ENCODE measurements at places on chromosomes 3 and 15.

DNA sequence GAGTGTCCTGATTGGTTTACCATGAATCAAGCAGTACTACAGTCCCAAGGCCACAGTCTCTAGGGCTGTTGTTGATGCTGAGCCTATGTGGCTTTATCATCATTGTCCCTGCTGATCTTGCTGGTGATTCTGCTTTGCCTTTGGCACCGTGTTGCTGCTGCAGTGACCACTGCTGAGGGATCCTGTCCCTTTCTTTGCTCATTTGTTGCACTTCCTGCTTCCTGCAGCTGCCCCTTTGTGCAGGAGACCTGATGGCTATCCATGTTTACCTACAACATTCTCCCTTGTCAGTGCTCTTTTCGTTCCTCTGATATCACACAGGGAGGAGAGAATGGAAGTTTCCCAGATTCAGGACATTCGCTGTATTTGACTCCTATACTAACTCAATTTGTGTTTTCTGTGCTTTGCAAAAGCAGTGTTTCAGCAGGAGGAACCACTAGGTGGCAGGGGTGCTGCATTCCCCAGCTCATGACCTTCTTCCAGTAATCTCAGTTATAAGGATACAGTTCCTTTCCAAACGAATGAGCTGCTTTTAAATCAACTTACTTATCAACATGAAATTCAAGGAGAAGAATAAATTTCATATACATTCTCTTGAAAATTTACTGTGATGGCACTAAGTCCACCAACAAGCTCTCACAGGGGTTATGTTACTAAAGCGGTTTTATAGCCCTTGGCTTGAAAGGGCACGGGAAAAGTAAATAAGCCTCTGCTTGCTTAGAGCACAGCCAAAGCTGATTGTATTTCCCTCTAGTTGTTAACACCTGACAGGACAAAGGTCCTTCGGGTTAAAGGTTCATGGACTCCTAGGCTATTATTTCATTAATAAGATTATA, 9.7 kb upstream of the THUMPD3 start:
- peak; percentile 63 for DNase-seq

GRCh38 chr3:9108876-9109567, 140.4 kb downstream of the SRGAP3 start:
- peak; percentile 81 for DNase-seq

GRCh38 chr15:53807501-53807900, 48.0 kb upstream of the WDR72 start:
- DNase-seq, result no peak

DNA sequence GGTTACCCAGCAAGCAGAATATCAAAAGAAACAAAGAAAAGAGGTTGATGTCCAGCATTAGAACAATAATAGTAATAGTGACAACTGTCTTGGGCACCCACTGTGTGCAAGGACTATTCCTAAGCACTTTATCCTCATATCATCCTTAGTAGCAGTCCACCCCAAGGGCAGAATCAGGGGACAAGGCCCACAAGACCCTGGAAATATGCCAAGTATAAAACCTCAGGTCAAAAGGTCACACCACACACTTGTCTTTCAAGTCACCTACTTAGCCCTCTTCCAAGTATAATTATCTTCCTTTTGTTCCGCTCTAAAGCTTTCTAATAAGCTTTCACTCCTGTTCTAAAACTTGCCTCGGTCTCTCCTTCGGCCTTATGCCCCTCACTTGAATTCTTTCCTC, 124.0 kb upstream of the STT3B start:
- DNase-seq, result no peak

- no peak for DNase-seq
Observed at GRCh38 chr15:25054943-25055342, 100.2 kb downstream of the SNRPN start.

GRCh38 chr3:9390265-9390888, 7.0 kb upstream of the SETD5 start:
- no peak for DNase-seq

DNA sequence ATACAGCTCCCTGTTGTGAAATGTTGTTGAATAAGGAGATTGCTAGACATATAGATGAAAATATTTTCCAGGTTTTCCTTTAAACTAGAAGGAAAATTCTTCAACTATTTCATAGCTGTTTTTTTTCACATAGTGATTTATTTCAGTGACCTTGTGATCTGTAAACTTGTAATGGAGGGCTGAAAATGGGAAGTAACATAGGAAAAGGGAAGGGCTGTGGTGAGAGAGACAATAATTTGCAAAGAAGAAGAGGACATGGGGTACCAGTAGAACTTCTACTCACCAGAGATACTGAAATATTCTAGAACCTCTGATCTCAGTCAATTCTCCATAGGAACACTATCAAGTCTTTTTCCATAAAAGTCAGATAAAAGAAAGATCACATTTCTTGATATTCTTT, 60.4 kb downstream of the PLS1 start:
- no peak for DNase-seq

DNA sequence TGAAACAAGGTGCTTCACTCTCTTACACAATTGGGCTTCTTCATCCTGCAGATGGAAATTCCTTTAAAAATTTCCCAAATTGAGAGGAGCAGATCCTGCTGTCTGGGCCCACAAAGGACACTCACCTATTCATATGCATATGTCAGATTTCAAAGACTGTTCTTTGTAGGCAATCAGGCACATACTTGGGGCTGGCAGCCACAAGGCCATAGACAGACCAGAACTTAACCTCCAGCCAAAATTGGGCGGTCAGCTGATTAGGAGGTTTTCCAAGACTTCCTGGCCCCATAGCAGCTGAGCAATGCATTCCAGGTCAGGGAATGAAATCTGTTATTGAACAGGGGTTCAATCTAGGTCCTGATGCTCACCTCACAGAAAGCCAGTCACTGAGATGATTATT, 15.0 kb upstream of the HPS3 start:
- no peak for DNase-seq

- DNase-seq, result no peak
Observed at GRCh38 chr3:53794597-53794996, 51.6 kb downstream of the CHDH start.

- DNase-seq, result peak; percentile 21
Observed at GRCh38 chr3:37700466-37701248, 161.0 kb upstream of the CTDSPL start.

- DNase-seq, result no peak
Observed at GRCh38 chr3:29314727-29315088, 33.8 kb downstream of the RBMS3 start.

- no peak for DNase-seq
Observed at GRCh38 chr3:54122324-54123002, at the start of gene CACNA2D3. TSS of gene CACNA2D3 (plus strand) at chr3:54122552.

DNA sequence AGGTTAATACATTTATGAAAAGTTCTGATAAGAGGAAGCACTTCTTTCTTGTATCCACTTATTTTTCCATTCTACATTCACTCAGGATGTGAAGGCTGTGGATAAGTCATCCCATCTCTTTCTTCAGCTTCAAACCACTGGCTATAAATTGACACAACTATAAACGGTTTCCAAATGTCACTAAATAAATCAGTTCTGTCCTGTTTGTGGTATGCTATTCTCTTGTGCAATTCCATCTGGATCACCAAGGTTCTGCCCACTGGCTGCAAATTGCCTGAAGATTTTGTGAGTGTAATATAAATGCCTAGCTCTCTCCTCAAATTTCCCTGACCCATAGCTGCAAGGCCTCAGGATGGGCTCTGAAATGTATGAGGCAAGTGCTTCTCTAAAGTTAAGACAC, 7.1 kb upstream of the LMOD3 start:
- DNase-seq, result no peak

DNA sequence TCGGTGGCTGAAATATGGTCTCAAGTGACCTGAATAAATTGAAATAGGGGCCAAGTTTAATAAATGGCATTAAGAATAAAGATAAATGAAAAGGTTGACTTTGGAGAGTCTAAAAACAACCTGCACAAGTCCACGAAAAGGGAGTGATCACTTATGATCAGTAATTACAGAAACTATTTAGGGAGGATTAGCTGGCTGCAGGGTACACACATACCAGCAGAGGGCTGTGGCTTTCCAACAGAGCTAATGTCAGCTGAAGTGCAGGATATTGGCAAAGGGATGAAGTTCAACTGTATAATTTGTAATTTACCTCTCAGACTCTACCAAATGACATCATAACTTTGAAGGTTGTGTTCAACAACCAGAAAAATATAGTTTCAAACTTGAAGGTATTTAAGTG, 86.8 kb downstream of the SYNPR start:
- no peak for DNase-seq

GRCh38 chr3:48966876-48967361, 23.1 kb upstream of the P4HTM start:
- DNase-seq, result no peak

GRCh38 chr3:160374472-160374871, 24.6 kb downstream of the IFT80 start:
- DNase-seq, result no peak

DNA sequence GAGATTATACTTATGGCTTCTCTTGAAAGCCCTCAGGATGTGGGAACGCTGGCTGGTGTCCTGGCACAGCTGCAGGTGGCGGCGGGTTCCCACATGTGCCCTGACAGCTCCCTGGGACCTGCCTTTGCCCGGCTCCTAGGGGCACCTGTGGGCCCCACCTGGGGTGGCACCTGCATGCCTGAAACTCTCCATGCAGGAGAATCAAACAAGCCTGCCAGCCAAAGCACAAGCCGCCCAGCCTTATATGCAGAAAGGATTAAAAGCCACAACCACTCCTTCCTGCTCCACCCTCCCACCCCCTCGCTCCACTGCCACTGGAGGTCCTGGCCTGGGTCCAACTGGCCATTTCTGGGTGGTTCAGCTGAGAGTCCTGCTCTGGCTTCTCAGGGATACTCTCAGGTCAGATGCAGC, 18.1 kb downstream of the TRPM1 start:
- no peak for DNase-seq

- DNase-seq, result no peak
Observed at GRCh38 chr15:29874977-29875376, 52.7 kb upstream of the TJP1 start.

DNA sequence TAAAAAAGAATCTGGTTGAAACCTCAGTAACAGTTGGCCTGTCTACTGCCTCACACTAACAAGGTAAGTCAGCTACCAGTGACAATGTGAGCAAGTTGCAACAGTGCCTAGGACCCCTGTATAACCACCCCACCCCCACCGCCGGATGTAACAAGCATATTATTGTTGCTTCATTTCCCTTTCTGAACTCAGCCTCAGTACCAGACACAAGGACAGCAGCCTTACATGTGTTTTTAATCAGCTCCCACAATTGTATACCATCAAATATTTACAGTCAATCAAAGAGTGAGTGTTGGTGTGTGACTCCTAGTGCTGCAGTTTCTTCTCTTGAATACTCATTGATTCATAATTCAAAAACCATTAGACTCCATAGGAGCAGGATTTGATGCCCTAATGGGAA, 96.4 kb downstream of the PYDC2 start:
- no peak for DNase-seq

DNA sequence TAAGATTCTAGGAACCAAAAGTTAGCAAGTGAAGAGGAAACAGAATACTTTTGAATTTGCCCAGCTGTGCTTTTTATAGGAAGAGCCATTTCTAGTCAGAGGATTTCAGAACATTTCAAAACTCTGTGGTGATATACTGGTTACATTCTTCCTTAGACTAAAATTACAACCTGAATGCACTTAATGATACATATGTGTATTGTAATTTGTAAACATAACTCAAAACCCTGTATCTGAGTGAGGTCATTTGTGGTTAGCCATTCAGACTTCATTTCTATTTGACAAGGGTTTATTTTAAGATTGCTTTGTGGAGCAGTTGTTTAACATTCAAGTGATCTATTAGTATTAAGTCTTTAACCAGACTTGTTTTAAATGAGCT, 59.4 kb upstream of the TRIM71 start:
- no peak for DNase-seq

DNA sequence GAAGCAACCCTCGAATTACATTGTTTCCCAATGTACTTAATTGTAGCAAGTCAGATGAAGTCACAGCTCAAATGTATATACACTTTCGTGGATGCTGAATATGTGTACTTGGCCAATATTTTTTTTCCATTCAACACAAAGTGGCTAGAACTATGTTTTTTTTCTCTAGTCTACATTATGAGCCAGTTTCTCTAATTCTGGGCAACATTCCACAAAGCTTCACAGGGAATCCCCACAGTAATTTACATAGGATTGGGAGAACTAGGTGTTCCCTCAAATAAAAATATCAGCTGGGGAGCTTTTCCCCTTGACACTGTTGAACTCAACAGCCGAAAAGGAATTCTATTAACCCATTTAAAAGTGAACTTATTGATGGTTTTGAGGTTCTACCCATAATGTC, 493.1 kb downstream of the MECOM start:
- no peak for DNase-seq

GRCh38 chr3:34808287-34808686, 831.0 kb upstream of the ARPP21 start:
- DNase-seq, result no peak

DNA sequence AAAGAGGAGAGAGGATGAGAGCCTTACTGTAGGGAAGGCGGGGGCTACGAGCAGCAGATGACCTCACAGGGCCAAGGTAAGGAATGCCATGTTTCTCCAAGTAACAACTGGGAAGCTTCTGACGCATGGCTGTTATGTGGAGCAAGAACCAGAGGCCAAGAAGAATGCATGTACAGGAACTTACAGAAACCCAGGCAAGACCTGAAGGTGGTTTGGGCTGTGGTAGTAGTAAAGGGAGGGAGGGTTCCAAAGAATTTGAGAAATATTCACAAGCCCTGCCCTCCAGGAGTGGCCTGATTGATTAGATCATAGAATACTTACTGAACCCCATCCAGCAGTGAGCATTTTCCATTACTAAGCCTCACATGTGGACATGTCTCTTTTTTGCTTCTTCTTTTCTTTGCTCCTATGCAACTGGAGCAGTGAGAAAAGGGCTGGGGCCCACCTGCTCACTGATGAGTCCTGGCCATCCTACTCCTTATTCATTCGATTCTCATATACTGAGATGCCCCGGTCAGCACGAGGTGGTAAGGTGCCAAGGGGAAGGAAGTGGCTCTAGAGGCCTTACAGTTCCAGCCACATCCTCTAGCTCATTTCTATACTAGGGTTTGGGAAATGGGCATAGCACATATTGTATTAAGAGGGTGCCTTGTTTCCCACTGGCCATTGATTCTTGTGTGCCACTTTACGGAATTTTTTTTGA, 8.3 kb upstream of the SLC12A8 start:
- no peak for DNase-seq

- no peak for DNase-seq
Observed at GRCh38 chr3:144032531-144033239, 61.1 kb downstream of the DIPK2A start.

DNA sequence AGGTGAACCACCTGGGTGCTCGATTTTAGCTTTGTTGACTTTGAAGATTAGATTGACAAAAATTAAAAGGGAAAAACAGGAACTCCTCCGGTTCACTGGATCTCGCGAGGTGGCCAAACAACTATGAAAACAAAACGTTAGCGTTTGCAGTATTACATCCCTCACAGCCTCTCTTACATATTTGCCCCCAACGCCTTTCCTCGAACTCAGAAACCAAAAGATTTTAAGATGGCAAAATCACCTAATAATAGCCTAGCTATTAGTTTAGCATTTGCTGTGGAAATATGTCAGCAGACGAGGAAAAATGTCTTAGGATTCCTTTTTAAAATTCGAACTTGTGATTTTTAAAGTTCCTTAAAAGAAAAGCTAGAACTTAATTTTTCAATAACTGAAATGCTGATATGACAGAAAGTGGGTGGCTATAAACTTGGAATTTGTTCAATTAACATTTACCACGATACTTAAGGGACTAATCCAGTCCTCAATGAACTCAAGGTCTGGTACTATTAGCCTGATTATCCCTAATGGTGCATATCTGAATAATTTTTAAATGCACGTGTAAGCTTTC, 491 bp upstream of the SENP7 start:
- DNase-seq, result no peak

All from SK-N-DZ (cell line).